ENCODE measurements at places on chromosomes 4 and X. TPM values are rescaled to one million over a fixed set of nuclear protein-coding genes. Genes with fewer than 3 reads are reported as not detected.

The USP26 gene
- total RNA-seq = not detected

The PGK1 gene
- 206 TPM for total RNA-seq

The MAGEB10 gene
- total RNA-seq = not detected

The GPM6B gene
- total RNA-seq = 1.1 TPM

The VCX gene
- total RNA-seq = not detected
